ENCODE measurements at places on chromosomes 1 and 21.

DNA sequence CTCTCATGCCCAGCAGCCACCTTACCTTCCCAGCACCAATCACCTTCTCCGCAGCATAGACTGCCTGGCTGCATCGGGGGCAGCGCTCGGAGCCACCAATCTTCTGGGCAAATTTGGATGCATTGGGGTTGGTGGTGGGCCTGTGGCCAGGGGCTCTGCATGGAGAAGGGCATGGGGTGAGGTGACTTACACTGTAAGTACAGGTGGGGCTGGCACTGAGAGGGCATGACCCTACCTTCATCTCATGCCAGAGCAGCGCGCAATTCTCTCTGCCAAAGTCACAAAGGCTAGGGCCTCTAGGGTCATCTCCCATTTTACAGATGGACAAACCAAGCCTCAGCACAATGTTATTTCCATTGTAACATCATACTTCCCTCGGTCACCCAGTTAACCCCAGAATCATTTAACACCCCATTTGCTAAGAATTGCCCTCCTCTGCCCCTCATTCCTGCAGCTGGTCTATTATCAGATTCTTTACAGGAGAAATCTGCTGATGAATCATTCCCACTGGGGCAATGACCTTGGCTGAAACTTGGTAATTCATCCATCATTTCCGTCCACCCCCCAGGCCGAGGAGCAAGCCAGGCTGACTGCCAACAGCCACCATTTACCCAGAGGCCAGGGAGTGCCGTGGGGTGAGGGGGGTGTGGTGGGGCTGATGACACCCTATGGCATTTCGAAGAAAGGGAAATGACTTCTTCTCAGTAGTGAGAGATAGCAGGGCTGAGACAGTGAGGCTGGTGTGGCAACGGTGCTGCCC is 17.9 kb downstream of the CSRP1 start:
- no peak overlapping the region for H3K27ac ChIP-seq
- DNase-seq = no peak
- no peaks in the 10 kb centered on the region for H3K27me3 ChIP-seq
- H3K4me3 ChIP-seq = no peak overlapping the region
- H3K36me3 ChIP-seq = peaks cover 75% of the 10 kb centered on the region
- H3K4me1 ChIP-seq = no peaks in the 10 kb centered on the region

DNA sequence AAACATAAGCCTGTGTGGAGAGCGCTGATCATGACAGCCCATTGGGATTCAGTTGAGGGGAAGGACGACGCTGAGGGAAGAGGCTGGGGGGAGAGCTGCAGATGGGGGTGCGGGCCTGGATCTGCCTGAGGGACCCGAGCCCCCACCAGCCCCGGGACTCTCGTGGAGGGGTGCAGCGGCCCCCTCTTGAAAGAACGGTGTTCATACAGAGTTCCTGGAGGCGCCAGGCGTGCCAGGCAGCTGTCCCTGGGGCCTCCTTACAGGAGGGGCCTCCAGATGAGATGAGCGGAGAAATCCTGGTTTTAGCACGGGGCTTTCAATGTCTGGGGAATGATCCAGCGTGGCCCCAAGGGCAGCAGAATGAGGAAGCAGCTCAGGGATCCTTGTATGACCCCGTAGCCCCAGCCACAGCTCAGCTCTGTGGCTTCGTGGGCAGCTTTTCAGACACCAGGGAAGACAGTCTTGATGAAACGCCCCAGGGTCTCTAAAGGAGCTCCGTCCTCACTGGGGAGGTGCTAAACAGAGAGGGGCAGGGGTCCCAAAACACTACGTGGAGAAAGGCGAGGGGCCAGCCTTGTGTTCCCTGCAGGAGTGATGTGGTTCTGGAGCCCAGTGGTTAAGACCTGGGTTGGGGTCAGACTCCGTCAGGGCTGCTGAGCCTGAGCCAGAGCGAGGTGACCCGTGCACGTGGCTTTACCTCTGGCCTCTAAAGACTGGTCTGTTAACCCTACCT is 7.2 kb upstream of the DSCAM start:
- no peaks in the 10 kb centered on the region for H3K4me1 ChIP-seq
- H3K4me3 ChIP-seq = no peak overlapping the region
- no peaks in the 10 kb centered on the region for H3K36me3 ChIP-seq
- no peak for DNase-seq
- H3K27ac ChIP-seq = no peak overlapping the region

- no peak for DNase-seq
- peaks cover 45% of the 10 kb centered on the region for H3K4me1 ChIP-seq
- no peaks in the 10 kb centered on the region for H3K27me3 ChIP-seq
Measured at GRCh38 chr1:225777058-225777582, 506 bp upstream of the SRP9 start.

GRCh38 chr1:229704157-229704556 is 78.1 kb downstream of the URB2 start:
- no peaks in the 10 kb centered on the region for H3K27me3 ChIP-seq
- no peak overlapping the region for H3K4me3 ChIP-seq
- H3K4me1 ChIP-seq = no peaks in the 10 kb centered on the region
- H3K36me3 ChIP-seq = no peaks in the 10 kb centered on the region
